Calu3 (cell line): ENCODE measurements at places on chromosomes 3 and 15. TPM values are rescaled to one million over a fixed set of nuclear protein-coding genes. Genes with fewer than 3 reads are reported as not detected.
A peak's percentile ranks its signal among the peaks of the same experiment; 100 is the strongest.

SH3GL3 gene
- 0.24 and 0.61 TPM in 2 replicates for total RNA-seq

CD80 gene
- not detected in 2 replicates for total RNA-seq

CFAP92 gene
- 0.92 and 1.3 TPM in 2 replicates for total RNA-seq

SOX2 gene
- 0.19 and 0.39 TPM in 2 replicates for total RNA-seq

DNA sequence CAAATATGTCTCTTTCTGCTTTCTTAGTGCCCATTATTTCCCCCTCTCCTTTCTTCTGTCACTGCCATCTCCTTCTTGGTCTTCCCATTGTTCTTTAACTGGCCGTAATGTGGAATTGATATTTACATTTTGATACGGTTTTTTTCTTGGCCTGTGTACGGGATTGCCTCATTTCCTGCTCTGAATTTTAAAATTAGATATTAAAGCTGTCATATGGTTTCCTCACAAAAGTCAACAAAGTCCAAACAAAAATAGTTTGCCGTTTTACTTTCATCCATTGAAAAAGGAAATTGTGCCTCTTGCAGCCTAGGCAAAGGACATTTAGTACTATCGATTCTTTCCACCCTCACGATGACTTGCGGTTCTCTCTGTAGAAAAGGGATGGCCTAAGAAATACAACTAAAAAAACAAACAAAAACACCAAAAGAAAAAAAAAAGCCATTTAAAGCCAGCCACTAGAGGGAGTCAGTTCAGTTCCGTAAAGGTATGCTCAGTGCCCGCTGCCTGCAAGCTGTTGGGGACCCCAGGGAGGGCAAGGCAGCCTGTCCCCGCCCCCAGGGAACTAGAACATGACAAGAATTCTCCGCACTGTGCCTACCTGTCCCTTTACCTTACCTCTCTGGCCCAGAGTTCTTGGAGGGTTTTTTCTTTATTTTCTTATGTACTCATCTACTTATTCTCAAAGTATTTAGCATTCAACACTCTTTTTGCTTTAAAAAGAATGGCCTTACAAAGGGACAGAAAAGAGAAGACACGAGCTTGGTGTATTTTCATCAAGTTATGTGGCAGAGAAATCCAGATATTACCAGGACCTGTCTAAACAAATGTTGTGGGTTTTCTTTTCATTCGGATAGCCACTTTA is 30.0 kb upstream of the NR2E3 start:
- peak overlapping the region; percentile 78 for H3K27ac ChIP-seq
- peaks cover 47% of the 10 kb centered on the region for H3K4me1 ChIP-seq
- DNase-seq, result peak; percentile 59
- H3K27me3 ChIP-seq, result no peaks in the 10 kb centered on the region

- H3K27me3 ChIP-seq, result peaks cover 11% of the 10 kb centered on the region
- H3K27ac ChIP-seq, result no peak overlapping the region
- no peaks in the 10 kb centered on the region for H3K36me3 ChIP-seq
- no peak overlapping the region for H3K4me3 ChIP-seq
- no peaks in the 10 kb centered on the region for H3K4me1 ChIP-seq
- no peak for DNase-seq
Measured at GRCh38 chr3:46500656-46501635, 3.2 kb downstream of the RTP3 start.

DNA sequence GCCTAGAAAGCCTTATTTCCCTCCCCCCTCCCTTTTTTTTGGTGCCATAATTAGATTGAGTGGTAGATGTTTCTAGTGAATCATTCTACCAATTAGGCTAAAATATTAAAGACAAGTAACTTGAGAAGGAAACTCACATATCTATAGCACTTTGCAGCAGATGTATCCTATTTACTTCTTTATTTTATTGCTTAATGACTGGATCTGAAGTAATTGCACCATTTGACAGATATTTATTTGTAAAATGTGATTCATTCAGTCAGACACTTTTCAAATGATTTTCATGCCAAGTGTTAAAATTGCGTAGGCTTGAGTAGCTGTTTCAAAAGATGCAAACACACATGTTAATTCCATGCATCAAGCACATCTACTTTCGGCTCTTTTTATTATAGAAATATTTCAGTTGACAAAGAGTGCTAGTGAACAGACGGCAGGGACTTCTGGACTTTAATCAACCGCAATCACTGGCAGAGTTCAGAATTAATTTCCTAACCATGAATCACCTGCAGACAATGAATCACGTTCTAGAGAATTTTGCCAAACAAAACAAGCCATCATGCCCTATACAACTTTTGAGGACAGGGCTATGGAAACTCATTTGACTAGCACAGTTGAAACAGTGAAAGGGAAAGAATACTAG is 636.8 kb downstream of the MECOM start:
- H3K4me3 ChIP-seq, result peak overlapping the region; percentile 27
- H3K27ac ChIP-seq, result peak overlapping the region; percentile 63
- H3K36me3 ChIP-seq, result no peaks in the 10 kb centered on the region

GRCh38 chr3:122767540-122768372 is 25.9 kb downstream of the HSPBAP1 start:
- no peaks in the 10 kb centered on the region for H3K4me1 ChIP-seq
- no peaks in the 10 kb centered on the region for H3K36me3 ChIP-seq
- no peak overlapping the region for H3K4me3 ChIP-seq
- DNase-seq, result no peak
- H3K27ac ChIP-seq, result no peak overlapping the region
- H3K27me3 ChIP-seq, result no peaks in the 10 kb centered on the region

- DNase-seq, result no peak
- H3K4me1 ChIP-seq, result no peaks in the 10 kb centered on the region
- peaks cover 26% of the 10 kb centered on the region for H3K27me3 ChIP-seq
- H3K4me3 ChIP-seq, result no peak overlapping the region
Measured at GRCh38 chr3:69735893-69736292, 3.4 kb upstream of the MITF start.

- no peak overlapping the region for H3K4me3 ChIP-seq
- no peaks in the 10 kb centered on the region for H3K4me1 ChIP-seq
- H3K36me3 ChIP-seq, result no peaks in the 10 kb centered on the region
- no peak overlapping the region for H3K27ac ChIP-seq
- DNase-seq, result no peak
Measured at GRCh38 chr3:168051070-168051469, 44.7 kb downstream of the GOLIM4 start.

- H3K27ac ChIP-seq, result peak overlapping the region; percentile 2
- H3K4me1 ChIP-seq, result peaks cover 27% of the 10 kb centered on the region
- H3K4me3 ChIP-seq, result no peak overlapping the region
- H3K36me3 ChIP-seq, result no peaks in the 10 kb centered on the region
- no peak for DNase-seq
Measured at GRCh38 chr3:19932422-19932821, 1.6 kb downstream of the EFHB start.

- H3K27ac ChIP-seq, result no peak overlapping the region
- H3K4me3 ChIP-seq, result no peak overlapping the region
- peaks cover 7% of the 10 kb centered on the region for H3K4me1 ChIP-seq
- DNase-seq, result no peak
Measured at GRCh38 chr15:58909616-58910015, 23.9 kb downstream of the SLTM start.

GRCh38 chr3:30248423-30248822 is 358.0 kb upstream of the TGFBR2 start:
- no peak for DNase-seq
- H3K27ac ChIP-seq, result no peak overlapping the region
- no peaks in the 10 kb centered on the region for H3K36me3 ChIP-seq

DNA sequence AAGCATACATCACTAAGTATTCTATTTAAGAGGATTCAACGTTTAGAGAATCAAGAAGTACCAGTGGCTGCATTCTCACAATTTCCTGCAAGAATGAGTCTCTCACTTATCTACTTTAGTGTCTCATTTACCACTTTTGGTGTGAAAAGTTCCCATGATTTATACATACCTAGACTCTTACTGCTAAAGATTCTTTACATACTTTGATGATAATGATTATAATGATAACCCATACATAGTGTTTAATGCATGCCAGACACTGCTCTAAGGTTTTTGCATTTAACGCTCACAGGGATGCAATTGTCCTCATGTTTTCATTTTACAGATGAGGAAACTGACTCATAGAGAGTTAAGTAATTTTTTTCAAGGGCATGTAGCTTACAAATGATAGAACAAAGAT is 133.6 kb downstream of the TMEM108 start:
- no peaks in the 10 kb centered on the region for H3K4me1 ChIP-seq
- H3K27ac ChIP-seq, result no peak overlapping the region
- no peak for DNase-seq
- H3K36me3 ChIP-seq, result no peaks in the 10 kb centered on the region
- peaks cover 13% of the 10 kb centered on the region for H3K27me3 ChIP-seq

DNA sequence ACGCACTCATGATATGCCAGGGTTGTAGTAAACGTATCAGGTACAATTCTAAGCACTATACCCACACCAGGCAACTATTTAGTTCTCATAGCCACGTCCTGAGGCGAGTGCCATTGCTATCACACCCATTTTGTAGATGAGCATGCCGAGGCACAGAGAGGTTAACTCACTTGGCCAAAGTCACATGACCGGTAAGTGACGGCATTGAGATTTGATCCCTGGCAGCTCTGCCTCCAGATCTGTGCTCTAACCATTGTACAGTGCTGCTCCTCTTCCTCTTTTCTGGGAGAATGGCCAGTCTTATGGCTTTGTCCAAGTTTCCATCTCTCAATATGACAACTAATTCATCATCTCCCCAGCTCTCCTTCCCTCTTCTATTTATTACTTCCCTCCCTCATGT is 18.9 kb upstream of the ATP2B2 start:
- DNase-seq, result no peak
- peaks cover 100% of the 10 kb centered on the region for H3K27me3 ChIP-seq
- no peak overlapping the region for H3K27ac ChIP-seq
- no peaks in the 10 kb centered on the region for H3K36me3 ChIP-seq
